SK-N-SH treated with all-trans-retinoic acid at 6 μM for 48 hours (cell line): ENCODE measurements at places on chromosomes 1 and 21.
A peak's percentile ranks its signal among the peaks of the same experiment; 100 is the strongest.

DNA sequence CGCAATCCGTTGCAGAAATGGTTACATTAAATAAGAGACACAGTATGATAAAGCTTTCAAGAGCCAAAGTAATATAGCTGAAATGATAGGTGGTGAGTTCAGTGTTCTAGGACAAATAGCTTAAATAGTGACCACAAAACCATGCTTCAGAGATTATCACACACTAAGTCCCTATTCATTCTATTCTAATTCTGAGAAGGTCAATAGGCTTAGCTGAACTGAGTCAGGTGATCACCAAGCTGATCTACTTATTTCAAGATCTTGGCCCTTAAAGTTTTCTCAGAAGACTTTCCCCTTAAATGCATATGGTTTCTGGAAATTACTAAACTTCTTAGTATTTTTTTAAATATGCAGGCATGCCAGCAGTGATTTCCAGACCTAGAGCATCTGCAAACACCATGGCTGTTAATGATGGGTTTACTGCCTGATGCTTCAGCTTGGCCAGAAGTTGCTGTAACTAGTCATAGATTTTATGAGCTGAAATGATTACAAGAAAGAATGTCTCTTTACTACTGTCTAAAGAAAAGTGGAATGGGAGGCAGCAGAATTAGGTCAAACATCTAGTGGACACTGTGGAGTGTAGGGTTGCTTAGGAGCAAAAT, 242.9 kb downstream of the ST6GALNAC3 start:
- ATAC-seq: no peak

DNA sequence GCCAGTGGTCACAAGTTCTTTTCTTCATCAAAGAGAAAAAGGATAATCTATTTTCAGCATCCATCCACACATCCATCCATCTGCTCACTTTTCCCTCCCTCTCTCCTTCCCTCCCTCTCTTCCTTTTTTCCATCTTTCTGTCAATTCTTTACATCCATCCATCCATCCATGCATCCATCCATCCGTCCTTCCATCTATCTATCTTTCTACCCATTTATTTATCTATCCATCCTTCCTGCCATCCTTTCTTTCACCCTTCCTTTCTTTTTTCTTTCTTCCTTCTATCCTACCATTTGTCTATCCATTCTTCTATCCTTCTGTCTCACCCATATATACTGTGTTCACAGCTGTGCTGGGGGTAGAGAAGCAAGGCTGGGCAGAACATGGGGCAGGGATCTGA, 212.4 kb upstream of the GALNT2 start:
- no peak for ATAC-seq

DNA sequence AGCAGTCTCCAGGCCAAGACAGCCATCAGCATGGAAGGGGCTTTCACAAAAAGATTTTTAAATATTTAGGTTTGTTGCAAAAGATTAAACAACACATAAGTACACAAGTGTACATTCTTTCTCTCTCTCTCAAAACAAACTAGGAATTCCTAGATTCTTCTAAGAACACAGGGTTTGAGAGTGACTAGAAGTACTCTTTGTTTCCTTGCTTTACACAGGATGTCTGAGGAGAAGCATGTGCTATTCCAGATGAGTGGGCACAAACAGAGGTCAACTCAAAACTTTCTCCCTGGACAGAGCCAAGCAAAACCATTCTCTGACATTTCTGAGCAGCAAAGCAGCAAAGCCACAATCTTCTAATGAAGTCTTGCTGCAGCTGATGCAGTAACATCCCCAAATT, 210.6 kb upstream of the HOOK1 start:
- ATAC-seq: no peak

- no peak for ATAC-seq
Observed at GRCh38 chr1:5670590-5671350, 321.5 kb downstream of the NPHP4 start.

DNA sequence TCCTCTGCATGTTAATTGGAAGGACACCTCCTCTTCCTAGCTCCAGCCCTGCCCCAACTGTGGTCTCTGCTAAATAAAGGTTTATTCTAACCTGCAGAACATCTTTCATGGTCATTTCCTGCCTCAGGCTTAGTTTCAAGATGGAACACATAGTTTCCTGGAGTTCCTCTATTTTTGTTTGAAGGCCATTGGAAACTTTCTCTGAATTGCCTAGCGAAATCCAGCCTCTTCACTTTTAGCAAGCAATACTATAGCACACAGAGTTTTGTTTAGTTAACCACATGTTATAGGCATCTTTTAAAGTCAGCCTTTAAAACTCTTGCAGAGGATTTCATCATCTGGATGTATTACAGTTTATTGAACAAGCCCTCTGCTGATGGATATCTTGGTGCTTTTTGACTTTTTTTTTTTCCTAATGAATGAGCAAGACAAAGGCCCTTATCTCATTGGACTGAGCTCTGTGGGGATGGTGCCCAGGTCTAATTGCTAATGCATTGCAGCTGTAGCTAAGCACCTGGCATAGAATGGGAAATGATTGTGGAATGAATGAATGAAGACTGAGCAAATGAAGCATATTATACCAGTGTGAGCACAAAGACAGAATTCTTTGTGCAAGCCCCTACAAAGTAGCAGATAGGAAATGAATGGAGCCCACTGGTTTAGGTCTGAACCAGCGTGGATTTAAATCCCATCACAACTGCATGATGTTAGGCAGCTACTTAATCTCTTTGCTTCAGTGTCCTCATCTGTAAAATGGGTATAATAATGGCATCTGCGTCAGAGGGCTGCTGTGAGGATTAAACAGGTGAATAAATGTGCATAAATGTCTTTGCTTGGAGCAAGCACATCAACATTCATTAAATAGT, 641 bp upstream of the CFAP107 start:
- no peak for ATAC-seq

GRCh38 chr1:187261637-187262036, 432.9 kb downstream of the PLA2G4A start:
- ATAC-seq: no peak

GRCh38 chr1:203408486-203409481, 57.9 kb upstream of the FMOD start:
- ATAC-seq: peak; percentile 98

- no peak for ATAC-seq
Observed at GRCh38 chr1:84062496-84062895, 63.6 kb upstream of the TTLL7 start.

- no peak for ATAC-seq
Observed at GRCh38 chr21:37595944-37596343, 229.4 kb downstream of the DYRK1A start.

- ATAC-seq: peak; percentile 98
Observed at GRCh38 chr1:195637539-195637938, 970.7 kb downstream of the KCNT2 start.

DNA sequence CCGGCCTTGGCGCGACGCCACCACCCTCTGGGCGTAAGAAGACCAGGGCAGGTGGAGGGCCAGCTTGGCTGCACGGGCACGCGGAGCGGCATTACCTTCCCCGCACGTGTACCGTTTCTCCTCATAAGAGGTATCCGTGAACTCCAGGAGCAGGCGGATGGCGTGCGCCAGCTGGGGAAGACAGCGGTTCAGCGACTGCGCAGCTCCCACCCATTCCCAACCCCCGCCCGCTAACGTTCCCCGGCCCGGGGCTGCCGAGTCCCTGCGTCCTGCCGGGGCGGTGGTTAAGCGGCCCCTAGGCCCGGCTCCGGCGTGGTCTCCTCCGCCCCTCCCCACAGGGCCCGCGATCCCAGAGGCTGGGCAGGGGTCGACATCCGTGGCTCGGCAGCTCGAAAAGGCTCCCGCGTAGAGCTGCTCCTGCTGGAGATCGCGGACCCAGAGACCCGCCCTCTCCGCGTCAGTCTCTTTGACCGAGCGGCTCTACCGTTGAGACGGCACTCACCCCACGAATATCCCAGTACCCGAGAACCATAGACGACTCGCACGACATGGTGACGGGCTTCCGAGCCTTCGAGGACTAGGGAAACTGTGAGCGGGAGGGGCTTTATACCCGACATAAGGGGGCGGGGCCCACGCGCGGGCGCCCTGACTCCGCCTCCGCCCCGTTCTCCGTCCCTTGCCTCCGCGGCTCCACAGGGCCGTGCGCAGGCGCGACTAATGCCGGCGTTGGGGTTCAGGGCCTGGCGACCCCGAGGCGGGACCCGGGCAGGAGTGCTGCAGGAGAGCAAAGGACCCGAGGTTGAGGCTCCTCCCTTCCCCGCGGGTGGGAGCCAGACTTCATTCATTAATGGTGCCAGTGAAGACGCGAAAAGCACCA, 862 bp downstream of the GSTM3 start:
- peak; percentile 96 for ATAC-seq
